Ureter (tissue), 1 donor: ENCODE measurements at places on chromosomes 7 and 10. TPM values are rescaled to one million over a fixed set of nuclear protein-coding genes. Genes with fewer than 3 reads are reported as not detected.

XRCC2 gene
- total RNA-seq = 0.96 TPM

FRAT2 gene
- 11.8 TPM for total RNA-seq

EPHA1 gene
- 24.9 TPM for total RNA-seq

KEL gene
- total RNA-seq = 1.3 TPM

SH2B2 gene
- 6.1 TPM for total RNA-seq

DNA sequence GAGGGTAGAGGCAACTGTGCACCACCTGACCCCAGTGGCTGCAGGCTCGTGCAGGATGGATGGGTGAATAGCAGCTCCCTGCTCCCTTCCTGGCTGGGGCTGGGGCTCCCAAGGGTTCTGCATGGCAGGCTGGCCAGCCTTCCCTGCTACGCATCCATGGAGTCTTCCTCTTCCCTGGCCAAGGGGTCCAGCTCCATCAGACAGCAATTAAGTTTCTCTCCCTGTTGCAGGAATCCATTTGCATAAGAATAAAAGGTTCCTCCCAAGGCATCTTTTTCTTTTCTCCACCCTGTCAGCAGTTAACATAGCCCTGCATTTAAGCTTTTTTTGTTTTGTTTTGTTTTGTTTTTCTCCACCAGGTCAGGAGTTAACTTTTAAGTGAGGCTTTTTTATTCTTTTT, 10.0 kb upstream of the CPA2 start:
- no peak for DNase-seq

GRCh38 chr7:134770676-134771075, 8.8 kb upstream of the CALD1 start:
- DNase-seq = no peak

- no peak for DNase-seq
These were observed 203.0 kb upstream of the KLF14 start for GRCh38 chr7:130937016-130937415.

- no peak for DNase-seq
These were observed 52.2 kb downstream of the LRGUK start for GRCh38 chr7:134179036-134180011.

- no peak for DNase-seq
These were observed 31.2 kb downstream of the PPP2R2D start for GRCh38 chr10:131931981-131932380.

DNA sequence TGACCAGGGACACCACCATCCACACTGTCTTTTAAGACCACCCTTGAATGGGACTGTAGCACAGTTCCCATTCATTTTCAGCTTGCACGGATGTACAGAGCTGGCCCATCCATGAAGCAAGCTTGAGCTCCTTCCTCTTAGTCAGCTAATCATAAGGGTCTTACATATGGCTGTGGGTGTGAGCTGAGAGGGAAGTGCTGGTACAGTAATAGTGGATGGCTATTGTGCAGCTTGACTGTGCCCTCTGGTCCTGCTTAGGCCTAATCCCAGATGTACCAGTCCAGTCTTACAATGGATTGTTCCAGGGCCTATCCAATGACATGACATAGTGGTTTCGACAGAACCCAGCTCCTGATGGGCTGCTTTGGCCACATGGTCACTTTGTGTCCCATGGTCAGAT, 96.9 kb upstream of the ZNF438 start:
- no peak for DNase-seq

- DNase-seq = no peak
These were observed 14.4 kb upstream of the TTYH3 start for GRCh38 chr7:2617325-2617905.

DNA sequence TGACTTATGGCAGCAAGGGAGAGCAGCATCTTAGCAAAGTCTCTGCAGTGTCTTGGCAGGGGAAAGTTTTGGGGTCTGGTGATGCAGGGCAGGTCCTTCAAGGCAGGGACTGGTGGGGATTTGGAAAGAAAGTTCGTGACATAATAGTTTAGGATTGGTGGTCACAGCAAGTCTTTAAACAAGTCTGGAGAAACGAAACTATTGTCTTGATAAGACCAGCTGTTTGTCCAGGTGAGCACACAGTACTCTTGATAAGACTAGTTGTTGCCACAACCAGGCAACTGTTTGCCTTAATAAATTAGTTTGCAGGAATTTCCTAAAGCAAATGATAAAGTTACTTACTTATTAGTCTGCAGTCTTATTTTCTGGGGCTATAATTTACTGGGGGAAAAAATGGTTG, 136.1 kb downstream of the AKR1D1 start:
- DNase-seq = no peak

DNA sequence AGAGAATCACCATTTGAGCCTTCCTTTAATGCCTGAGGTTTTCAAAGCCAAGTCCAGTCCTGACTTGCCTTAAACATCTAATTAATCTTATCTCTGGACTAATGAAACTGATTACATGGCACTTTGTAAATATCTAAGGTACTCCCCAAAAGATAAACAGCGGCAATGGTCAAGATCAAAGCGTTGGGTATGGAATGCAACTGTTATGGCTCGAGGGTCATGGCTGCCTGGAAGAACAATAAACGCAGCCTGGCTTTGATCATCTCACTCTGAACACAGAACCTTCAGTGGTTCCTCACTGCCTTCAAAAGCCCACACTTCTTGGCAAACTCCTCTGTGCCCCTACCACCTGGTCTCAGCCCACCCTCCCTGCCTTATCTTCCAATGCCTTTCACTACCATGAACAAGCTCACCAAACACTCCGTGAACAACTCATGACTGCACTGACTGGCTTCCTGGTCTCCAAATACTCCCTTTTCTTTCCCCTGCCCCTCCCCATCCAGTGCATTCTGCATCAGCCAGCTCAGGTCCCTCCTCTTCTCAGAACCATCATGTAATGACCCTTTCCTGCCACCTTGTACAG, 150.2 kb upstream of the NFE2L3 start:
- DNase-seq = no peak

DNA sequence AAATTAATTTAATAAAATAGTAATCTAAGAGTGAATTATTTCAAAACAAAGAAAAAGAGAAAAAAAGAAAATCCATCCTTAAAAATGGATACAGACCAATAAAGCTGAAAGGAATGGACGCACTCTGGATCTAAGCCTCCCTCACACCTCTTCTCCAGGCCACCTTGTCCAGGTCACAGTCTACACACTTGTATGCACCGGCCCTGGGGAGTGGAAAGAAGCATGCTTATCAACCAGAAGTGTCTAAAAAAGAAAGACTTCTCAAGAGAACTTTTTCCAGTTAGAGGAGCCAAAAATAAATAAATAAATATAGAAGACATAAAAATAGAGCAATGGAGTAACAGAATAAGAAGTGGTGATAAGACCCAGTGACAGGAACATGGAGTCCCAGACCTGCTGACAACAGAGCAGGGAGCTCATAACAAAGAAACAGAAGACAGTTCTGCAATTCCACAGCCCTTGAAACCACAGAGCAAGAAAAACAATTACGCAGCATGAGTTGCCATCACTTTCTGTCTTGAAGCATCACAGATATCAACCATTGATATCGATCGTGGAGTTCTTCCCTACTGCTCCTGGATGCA, 311.7 kb upstream of the NFE2L3 start:
- DNase-seq = no peak
